ENCODE measurements at places on chromosomes 4 and X.

GRCh38 chr4:176675810-176676209 is 116.9 kb downstream of the VEGFC start:
- DNase-seq, result no peak

- DNase-seq, result no peak
These were observed 438.9 kb downstream of the GRXCR1 start for GRCh38 chr4:43331226-43332051.

DNA sequence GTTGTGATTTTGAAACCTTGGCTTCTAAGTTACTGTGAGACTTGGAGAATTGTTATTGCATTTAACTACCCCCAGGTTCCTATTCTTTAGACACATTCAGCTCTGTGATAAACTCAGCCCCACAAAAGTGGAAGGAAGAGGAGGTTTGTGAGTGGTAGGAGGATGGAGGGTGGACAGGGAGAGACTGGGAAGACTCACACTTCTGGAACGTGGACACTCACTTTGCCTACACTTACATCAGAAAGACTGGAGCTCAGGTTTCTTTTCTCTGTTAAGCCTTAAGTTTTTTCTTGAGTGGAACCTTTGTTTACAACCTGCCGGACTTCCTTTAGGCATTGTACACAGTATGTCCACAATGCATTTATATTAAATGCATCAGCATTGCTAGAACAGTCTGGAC is 99.0 kb downstream of the AREG start:
- no peak for DNase-seq

GRCh38 chrX:109822861-109823260 is 89.8 kb upstream of the ACSL4 start:
- DNase-seq, result no peak

DNA sequence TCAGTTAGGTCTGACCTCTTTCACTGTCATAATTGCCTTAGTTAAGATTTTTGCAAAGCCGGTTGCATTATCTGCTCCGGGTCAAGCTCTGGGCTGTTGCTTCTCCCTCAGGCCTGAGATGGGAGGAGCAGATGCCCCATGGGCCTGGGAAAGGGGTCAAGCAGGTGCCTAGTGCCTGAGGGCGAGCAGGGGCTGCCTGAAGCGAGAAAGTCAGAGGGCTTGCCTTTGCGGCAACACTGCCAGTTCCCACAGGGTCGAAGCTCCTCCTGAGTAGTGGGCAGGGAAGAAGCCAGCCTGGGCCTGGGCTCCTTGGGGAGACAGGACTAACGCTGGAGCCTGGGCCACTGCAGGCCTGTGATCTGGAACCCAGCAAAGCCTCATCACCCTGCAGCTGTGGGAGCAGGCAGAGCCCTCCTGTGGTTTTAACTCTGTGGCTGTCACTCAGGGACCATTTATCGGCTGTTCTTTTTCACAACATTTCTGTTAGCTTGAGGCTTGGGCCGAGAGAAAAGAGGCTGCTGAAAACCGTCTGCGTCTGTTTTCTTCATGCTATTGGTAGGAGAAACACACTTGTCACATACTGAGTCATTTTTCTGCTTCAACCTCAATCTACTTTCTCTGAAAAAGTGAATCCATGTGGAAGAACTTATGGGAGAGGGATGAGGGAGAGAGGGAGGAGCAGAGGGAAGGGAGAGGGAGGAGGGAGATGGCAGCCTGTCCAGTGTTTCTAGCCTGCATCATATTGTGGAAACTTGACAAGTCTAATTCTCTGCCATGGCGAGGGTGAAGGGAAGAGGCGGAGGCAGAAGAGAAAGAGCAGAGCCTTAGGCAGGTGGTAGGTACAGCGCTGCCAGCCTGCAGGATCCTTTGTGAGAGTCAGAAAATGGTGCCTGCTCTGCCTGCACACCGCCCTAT is 68.4 kb downstream of the RHOH start:
- DNase-seq, result no peak

- no peak for DNase-seq
These were observed 3.8 kb downstream of the SLITRK2 start for GRCh38 chrX:145821291-145821897.

All from stimulated activated CD8-positive, alpha-beta memory T cell treated with anti-CD3 and anti-CD28 coated beads, Interleukin-7, amount 100 ng/mL, for 1 hour (primary cell).